Heart right ventricle (tissue), 16 donors: ENCODE measurements at places on chromosomes 12 and 14.

GRCh38 chr12:84694116-84694515 lies 218.5 kb downstream of the SLC6A15 start:
- no peak for DNase-seq

GRCh38 chr12:120412421-120412820 lies 25.5 kb upstream of the COX6A1 start:
- no peak for DNase-seq

DNA sequence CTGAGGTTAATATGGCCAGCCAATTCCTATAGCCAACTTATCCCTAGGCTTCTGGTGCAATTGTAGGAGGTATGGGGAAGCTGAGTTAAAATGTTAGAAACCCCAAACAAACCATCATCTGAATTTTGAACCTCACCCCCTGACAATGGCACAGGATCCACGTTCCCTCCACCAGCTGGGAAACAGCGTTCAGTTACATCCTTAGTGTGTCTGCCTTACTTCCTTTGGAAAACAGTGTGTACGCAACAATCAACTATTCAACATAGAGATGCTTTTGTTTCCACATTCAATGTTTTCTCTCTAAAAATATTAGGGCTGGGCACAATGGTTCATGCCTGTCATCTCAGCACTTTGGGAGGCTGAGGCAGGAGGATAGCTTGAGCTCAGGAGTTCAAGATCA lies 203.4 kb downstream of the TTC7B start:
- DNase-seq = no peak

- no peak for DNase-seq
These were observed 52.8 kb downstream of the FOS start for GRCh38 chr14:75331471-75331870.

DNA sequence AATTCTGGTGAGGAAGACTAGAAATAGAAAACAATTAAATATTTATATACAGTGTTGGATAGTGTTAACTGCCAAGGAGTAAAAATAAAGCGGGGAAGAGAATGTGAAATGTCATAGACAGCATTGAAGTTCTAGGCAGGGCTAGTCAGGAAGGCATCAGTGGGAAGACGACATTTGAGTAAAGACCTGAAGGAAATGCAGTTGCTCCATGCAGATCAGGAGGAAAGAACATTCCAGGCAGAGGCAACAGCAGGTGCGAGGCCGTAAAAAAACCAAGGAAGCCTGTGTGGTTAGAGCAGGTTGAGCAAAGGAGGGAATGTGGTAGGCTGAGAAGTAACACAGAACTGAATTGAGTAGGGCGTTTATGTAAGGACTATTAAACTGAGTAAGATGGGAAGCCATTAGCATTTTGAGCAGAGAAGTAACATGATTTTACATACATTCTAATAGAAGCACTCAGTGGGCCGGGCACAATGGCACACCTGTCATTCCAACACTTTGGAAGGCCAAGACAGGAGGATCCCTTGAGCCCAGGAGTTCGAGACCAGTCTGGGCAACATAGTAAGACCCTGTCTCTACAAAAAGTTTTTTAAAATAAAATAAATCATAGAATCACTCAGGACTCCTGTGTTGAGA lies 14.9 kb downstream of the SLC35E3 start:
- DNase-seq = no peak

- DNase-seq = no peak
These were observed 111.0 kb downstream of the MNAT1 start for GRCh38 chr14:60845523-60845922.

GRCh38 chr14:32208490-32208889 lies 5.4 kb upstream of the RNU6-8 start:
- DNase-seq = no peak

DNA sequence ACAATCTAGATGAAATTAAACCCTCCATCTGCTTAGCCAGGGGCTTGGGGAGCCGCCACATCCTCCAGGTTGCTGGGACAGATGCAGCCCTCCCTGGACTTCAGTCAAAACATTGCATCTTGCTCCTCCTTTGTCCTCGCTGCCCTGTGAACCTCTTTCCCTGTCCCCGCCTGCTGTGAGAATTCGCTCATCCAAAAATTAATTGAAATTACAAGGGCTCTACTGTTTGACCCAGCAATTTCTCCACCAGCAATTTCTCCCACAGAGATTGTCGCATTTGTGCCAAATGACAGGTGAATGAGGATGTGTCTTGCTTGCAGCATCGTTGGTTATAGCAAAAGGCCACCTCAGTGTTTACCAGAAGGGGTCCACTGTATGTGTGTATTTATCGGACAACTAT lies 5.0 kb upstream of the POP5 start:
- no peak for DNase-seq

DNA sequence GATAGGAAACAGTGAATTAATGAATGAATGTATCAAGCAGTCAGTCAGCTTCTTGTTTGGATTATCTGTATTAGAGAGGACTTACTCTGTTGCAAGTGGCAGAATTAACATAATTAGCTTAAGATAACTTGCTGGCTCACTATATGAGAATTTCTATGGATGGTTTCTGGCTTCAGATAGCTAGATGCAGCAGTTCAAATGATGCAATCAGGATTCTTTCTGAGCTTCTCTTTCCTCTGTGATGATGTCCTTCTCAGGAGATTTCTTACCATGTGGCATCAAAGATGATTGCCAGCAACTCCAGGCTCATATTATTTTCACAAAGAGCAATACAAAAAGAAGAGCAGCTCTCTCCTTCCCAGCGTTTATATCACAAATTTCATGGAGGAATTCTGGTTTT lies 30.7 kb downstream of the FRMD6 start:
- no peak for DNase-seq

- no peak for DNase-seq
These were observed 101.0 kb downstream of the SCN8A start for GRCh38 chr12:51692016-51692415.

DNA sequence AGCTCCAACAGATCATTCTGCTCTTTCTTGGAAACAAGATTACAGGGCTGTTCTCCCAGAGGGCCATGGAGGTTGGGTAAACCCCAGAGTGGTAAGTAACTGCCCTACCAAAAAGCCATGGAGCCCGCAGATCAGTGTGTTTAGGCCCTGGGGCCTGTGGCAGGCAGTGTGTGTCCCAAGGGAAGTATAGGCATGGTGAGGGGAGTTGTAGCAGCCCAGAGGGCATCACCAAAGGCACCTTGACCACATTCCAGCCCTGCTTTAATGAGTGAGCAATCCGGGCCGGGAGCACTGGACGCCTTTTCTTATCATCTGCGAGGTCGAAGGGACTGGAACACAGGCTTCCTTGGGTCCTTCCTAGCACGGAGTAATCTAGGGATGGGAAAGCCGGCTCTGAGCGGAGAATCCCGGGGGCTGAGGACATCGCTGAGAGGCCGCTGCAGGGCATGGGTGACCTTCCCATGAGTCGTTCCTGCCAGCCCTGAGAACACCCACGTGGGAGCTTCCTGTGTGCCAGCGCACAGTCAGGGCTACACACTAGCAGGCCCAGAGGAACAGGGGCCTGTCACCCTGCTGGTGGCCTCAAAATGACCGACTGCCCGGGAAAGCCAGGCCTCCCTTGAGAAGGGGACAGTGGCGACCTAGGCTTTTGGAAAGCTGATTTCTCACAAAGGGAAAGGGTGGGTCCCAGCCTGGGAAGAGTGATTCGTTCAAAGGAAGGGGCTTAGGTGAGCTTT lies 91.3 kb downstream of the NINJ2 start:
- peak; percentile 72 for DNase-seq

- no peak for DNase-seq
These were observed 181.7 kb downstream of the ADAMTS20 start for GRCh38 chr12:43370263-43370662.

DNA sequence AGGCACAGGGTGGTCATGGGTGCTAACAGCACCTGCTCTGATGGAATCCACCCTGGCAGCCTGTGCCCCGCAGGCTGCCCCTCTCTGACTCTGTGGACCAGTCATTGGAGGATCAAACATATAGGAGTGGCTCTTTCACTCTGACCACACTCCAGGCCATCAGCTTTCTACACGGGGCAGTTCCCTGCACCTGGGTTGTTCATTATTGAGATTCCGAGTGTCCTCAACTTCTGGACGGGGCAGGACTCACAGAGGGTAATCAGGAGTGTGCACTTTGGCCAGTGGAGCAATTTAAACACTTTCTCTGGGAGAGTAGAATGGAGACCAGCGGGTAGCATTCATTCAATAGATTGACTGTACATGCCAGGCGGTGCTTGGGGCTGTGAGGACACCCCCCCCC lies 94.8 kb downstream of the NINJ2 start:
- no peak for DNase-seq

DNA sequence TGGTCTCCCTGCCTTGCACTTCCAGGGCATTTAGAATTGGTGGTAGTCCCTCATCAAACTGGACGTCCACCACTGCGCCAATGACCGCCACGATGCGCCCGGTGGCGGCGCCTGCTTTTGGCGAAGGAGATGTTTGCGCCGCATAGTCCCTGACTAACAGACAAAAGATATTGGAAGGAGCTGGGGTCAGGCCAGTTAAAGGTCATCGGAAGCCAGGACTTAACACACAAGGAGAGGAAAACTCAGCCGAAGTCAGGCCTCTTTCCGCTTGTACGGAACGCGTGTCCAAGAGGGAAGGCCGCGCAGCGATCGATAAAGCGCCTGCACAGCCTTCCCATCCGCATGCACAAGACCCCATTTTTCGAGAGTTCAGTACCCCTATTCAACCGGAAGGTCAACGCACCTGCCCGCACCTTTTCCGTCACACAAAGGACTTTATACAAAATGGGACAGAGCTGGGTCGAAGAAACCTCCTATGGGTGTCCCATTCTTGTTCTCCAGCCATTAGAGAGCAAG lies 525 bp downstream of the ATP5F1B start:
- peak; percentile 36 for DNase-seq

- no peak for DNase-seq
These were observed 447.5 kb downstream of the PCNX1 start for GRCh38 chr14:71354801-71355200.

GRCh38 chr12:94561943-94562411 lies 88.4 kb downstream of the TMCC3 start:
- peak; percentile 11 for DNase-seq

GRCh38 chr12:97283297-97283696 lies 179.3 kb upstream of the RMST start:
- no peak for DNase-seq

GRCh38 chr14:72443991-72444441 lies 449.9 kb downstream of the DPF3 start:
- no peak for DNase-seq

DNA sequence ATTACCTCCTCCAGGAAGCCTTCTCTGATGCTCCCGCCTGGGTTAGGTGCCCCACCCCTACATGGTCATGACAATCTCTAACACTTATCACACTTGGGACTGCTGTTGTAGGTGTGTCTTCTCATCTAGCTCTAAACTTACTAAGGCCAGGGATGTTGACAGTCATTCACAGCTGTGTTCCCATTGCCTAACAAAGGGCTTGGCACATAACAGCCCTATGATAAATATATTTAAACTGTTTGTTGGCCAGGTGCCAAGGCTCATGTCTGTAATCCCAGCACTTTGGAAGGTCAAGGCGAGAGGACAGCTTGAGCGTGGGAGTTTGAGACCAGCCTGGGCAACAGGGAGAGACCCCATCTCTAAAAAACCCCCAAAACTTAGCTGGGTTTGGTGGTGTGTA lies 98.8 kb upstream of the RGS6 start:
- DNase-seq = no peak

DNA sequence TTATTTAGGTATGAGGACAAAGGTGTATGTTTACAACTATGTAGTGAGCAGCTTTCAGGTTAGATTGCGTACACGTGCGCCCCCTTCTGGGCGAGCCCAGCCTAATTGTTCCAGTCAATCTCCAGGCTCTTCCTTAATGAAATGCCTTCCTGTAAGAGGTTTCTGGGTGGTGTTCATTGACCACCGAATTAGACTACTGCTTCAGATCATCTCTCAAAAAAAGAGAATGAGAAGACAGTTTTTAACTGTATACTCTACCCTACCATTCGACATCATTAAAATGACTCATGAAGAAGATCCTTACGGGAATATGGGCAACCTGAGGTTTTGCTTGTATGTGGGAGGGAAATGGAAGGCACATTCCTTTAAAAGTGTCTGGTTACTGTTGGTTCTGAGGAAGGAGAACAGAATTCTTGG lies 2.1 kb downstream of the LUM start:
- peak; percentile 75 for DNase-seq

DNA sequence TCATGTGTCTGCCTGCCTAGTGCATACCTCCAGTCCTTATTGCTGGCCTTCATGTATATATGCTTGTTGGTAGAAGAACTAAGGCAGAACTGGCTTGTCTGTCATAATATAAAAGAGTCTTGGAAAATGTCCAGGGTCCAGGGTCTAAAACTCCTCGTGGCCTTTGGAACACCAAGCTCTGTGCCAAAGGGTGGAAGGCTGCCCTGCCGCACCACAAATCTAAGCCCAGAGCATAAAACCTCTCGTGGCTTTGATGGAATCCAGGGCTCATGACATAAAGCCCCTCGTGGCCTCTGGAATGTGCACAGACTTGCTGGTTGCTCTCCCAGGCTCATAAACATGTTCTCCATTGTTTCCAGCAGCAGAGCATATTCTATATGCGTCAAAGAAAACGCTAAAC lies 107.9 kb downstream of the BBS10 start:
- DNase-seq = no peak

GRCh38 chr14:105178069-105178867 lies 2.8 kb downstream of the NUDT14 start:
- no peak for DNase-seq

DNA sequence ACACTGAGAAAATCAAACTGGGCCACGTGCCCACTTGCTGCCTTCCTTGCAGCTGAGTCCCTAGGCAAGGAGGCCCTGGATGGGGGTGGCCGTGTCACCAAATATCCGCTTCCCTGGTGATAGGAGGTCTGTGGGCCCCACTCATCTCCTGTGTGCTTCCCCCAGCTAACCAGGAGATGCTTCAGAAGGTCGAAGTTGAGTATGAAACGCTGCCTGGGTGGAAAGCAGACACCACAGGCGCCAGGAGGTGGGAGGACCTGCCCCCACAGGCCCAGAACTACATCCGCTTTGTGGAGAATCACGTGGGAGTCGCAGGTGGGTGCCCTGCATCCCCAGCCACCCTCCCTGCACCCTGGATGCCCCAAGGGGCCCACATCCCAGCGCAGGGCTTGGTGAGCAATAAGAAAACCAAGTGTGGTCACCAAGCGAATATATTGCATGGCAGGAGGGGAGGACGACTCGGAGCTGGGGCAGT lies 6.8 kb upstream of the SIVA1 start:
- DNase-seq = no peak

- no peak for DNase-seq
These were observed 112.1 kb downstream of the DPF3 start for GRCh38 chr14:72781561-72782508.

DNA sequence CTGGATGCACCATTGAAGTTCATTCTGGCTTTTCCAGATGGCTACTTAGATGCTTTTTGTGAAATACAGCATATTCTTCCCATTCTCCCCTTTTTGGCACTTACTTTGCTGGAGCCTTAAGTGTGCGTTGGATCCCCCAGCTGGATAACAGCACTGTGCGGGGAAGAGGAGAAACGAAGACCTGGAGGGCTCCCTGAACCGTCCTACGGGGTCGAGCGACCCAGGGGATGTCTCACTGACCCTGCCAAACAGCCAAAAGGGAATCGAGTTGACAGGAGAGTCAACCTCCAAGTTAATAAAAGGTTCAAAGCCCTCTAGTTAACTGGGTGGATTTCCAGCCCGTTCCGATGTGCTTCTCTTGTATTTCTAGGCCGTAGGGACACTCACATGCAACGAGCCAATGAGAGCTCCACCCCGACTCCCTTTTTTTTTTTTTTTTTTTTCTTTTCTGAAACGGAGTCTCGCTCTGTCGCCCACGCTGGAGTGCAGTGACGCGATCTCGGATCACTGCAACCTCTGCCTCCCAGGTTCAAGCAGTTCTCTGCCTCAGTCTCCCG lies 1.0 kb upstream of the CAMKK2 start:
- no peak for DNase-seq
